Muscle of arm (tissue), 14 donors: ENCODE measurements at places on chromosomes 3 and 15. TPM values are rescaled to one million over a fixed set of nuclear protein-coding genes. Genes with fewer than 3 reads are reported as not detected.

The MESP2 gene
- polyA plus RNA-seq, result 0.24 TPM

GRCh38 chr3:30320392-30320791 lies 286.0 kb upstream of the TGFBR2 start:
- DNase-seq, result no peak

- DNase-seq, result no peak
These were observed 58.0 kb upstream of the ICE2 start for GRCh38 chr15:60536951-60537350.

The IL17RE gene
- polyA plus RNA-seq, result 8.6 TPM

- peak; percentile 31 for DNase-seq
These were observed 30.6 kb downstream of the CMTM7 start for GRCh38 chr3:32421991-32422859.

The EOGT gene
- 25.0 TPM for polyA plus RNA-seq

GRCh38 chr15:63354821-63355650 lies 26.6 kb downstream of the CA12 start:
- DNase-seq, result no peak

DNA sequence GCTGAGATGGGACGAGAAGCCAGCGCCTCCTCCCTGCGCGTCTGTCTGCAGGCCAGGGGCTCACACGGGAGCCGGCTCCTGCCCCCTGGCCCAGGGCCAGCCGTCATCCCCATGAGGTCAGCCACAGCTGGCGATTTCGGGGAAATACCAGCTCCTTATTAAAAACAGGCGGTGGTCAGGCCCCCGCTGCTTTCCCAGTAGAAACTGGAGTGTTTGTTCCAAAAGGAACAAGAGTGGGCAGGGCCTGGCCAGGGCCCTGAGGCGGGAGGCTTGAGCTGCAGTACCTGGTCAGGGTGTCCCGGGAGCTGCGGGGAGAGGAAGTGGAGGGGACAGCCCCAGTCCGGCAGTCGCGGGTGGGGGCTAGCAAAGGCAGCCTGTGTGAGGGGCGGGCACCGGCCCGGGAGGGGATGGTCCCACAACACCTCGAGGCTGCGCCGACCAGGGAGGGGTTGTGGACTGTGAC lies 17.8 kb downstream of the MYL3 start:
- DNase-seq, result peak; percentile 70

The CYP8B1 gene
- 0.10 TPM for polyA plus RNA-seq

The AHSG gene
- polyA plus RNA-seq, result 0.31 TPM

The ENTPD3 gene
- polyA plus RNA-seq, result 0.52 TPM

- no peak for DNase-seq
These were observed 108.0 kb downstream of the SENP2 start for GRCh38 chr3:185693985-185694653.

GRCh38 chr15:41949401-41950126 lies 22.8 kb downstream of the EHD4 start:
- DNase-seq, result no peak

DNA sequence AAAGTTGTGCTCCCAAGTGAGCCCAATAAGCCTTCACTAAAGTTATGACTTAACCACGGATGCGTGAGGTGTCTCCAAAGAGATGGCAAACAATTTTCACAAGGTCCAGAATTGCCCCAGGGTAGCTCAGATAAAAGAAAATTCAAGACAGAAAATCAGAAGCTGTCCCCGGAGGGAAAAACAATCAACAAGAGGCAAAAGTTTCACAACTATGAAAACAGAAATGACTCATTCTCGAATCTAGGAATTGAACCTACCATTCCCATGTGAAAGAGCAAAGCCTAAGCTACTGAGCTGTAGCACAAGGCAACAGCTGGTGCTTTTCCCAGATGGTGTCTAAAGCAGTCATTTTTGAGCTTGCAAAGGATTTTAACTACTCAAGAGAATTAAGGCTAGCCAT lies 33.5 kb upstream of the MKRN3 start:
- no peak for DNase-seq

DNA sequence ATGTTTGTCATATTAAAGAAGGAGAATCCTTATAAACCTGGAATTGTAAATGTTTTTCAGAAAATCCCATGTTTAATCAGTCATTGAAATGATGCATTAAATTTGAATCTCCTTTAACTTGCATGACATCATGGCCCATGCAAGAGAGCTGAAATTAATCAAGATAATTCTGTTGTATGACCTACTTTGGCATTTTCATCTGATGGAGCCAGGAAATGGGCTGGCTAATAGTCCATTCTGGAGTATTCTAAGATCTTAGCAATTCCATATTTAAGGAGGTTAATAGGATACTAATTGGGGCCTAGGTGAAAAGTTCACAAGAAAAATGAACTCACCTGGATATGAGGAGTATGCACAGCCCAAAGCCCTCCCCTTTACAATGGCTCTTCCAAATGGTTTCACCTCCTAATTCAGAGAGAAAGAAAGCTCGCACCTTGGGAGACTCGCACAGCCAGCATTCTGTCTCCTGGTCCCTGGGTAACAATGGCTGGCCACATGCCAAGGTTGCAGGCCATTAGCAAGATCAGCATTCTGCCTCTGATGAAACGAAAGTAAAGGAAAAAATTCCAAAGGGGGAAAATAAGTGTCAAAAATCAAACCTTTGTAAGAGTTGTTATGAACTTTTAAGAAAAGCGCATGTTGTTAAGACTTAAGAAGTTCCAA lies 786.4 kb downstream of the MCTP2 start:
- DNase-seq, result no peak

The ROPN1 gene
- 0.21 TPM for polyA plus RNA-seq

DNA sequence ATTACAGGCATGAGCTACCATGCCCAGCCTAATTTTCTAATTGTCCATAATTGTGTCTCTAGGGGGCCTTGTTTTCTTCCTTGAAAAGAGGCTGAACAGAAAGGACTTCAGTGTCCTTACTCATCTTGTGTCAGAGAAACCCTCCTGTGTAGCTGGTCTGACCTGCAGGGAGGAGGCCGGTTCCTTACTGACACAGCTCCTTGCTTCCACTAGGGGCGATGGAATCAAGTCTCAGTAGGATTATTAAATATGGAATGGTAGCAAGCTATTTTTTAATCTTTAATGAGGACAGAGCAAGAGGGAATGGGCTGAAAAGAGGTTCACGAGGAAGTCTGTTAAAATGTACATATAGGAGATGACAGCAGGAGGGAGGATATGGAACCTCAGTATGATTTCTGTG lies 8.6 kb downstream of the LPCAT4 start:
- no peak for DNase-seq

The ANKUB1 gene
- polyA plus RNA-seq, result not detected

GRCh38 chr3:12753275-12754028 lies 5.6 kb downstream of the TMEM40 start:
- DNase-seq, result no peak
